ENCODE measurements at places on chromosomes 5 and 9.
A peak's percentile ranks its signal among the peaks of the same experiment; 100 is the strongest.

DNA sequence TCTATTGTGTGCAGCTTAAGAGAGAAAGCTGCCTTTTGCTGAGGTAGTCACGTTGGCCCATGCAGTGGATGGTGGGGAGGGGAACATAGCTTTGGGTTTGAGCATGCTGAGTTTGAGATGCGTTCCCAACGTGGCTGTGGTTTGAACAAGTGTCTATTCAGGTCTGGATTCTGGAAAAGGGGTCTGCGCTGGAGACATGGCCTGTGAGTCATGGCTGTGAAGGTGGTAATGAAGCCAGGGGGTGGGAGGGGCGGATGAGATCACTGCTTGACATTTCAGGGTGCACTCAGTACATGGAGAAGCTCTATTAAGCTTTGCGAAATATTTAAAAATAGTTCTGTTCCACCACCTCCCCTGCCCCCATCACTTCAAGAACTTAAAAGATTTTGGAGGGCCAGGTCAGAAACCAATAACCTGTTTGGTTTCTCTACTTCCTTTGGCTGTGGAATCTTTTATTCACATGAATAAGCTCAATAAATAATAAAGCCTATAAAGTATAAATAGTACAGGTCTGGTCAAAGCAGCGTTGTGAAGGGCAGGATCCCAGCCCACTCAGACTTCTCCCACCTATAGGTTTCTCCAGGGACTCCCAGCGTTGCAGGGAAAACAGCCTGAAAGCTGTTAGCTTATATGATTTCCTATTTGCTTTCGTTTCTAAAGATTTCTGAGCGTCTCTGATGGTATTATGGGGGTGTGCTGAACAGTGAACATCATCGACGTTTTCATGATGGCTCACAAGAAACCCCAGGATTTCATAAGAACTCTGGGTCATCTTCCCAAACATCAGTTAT, 189.9 kb downstream of the NSG2 start:
- no peak for DNase-seq

GRCh38 chr5:145068721-145069120, 766.4 kb downstream of the PRELID2 start:
- DNase-seq, result no peak

GRCh38 chr5:155905364-155905763, 421.6 kb upstream of the SGCD start:
- DNase-seq, result no peak

DNA sequence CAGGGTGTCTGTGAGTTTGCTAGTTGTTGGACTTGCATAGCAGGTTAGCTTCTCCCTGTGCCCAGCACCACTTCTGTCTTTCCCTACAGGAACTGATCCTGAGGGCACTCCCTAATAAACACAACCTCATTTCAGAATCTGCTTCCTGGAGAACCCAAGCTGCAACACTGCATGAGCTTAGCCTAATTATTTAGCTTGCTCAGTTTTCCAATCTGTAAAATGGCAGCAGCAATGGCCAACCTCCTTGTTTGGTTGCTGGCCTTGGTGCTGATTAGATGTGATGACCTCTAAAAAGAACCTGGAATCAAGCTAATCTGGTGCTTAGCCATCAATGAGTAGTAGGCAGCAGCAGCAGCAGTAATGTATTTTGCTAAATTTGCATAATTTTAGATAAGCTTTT, 133.9 kb downstream of the ADCY2 start:
- no peak for DNase-seq

DNA sequence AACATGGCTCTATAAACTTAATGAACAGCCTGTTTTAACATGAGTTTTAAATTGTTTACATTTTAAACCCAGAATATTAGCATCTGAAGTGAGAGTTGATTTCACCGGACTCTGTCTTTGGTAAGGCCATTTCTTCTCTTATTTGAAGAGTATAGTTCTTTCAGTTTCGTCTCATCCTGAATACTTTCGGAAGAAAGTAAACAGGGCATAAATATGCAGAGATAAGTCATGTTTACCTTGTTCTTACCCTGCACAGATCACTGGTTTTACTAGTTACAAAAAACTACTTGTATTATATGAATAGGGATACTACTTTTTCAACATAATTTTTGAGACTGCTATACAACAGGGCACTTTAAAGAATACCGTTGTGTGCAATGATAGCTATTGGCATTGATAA, 656.3 kb upstream of the ZNF608 start:
- DNase-seq, result no peak

DNA sequence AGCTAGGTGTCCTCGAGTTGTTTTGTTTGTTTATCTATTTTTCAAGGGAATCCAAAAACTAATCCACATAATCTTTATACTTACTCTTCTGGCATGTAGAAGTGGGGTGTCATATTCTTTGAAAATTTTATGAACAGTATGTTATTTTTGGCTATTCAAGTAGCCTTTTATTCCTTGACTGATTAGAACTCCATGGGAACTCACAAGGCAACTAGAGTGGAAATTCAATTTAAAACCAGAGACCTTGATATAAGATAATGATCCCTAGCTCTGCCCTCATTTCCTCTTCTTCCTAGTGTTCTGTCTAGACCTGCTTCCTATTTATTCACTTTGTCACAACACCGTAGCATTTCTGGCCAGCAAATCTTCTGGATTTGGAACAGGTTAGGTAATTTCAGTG, 1123.7 kb upstream of the C9orf72 start:
- DNase-seq, result no peak

- peak; percentile 36 for DNase-seq
These were observed 17.2 kb downstream of the OR2S2 start for GRCh38 chr9:35940458-35941407.
